Stimulated activated CD8-positive, alpha-beta memory T cell treated with anti-CD3 and anti-CD28 coated beads, Interleukin-7, amount 100 ng/mL, for 48 hours (primary cell): ENCODE measurements at places on chromosomes 7 and 10.

DNA sequence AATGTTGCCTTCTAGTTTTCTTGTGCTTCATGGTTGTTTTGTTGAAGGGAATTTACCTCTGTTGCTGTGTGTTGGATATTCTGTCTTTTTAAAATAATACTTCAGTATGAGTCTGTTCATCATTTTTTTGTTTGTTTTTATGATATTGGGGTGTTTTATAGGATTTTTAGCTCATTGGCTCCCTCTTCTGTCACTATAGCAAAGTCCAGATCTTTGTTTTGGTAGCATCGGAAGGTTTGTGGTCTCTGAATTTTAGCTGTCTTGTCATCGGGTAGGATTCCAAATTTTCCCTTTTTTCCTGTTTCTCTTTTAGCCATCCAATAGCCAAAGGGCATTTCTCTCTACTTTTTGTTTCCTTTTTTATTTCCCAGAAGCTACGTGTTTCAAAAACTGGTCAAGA lies 91.4 kb downstream of the EXOC4 start:
- DNase-seq, result no peak

GRCh38 chr10:71094712-71095390 lies 117.5 kb upstream of the UNC5B start:
- no peak for DNase-seq

DNA sequence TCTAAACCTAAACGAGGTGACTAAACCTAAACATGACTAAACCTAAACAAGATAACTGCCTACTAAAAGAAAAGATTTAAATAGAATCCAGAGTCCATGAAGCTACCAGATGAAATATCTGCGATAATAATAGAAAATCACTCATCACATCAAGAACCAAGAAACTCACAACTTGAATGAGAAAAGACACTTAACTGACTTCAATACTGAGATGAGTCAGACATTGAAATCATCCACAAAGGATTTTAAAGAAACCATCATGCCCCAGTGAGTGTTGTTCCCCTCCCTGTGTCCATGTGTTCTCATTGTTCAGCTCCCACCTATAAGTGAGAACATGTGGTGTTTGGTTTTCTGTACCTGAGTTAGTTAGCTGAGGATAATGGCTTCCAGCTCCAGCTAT lies 416.0 kb downstream of the CALN1 start:
- DNase-seq, result no peak

DNA sequence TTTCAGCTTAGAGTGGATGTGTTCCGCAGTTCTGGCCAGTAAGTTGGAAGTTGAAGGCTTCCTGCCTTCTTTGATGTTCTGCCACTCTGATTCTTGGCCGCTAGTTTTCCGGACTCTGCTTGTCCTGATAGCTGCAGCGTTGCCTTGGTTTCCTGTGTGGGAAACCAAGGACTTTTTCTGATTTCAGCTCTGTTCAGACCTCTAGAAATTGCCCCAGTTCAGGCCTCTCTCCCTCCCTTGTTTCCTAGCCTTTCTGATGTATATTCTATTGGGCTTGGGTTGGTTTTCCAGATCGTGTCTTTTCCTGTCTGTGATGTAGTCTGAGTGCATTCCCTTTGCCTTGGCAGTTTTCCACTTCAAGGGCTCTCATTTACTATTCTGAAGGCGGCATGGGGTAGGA lies 318.7 kb downstream of the BBS9 start:
- DNase-seq, result no peak

- DNase-seq, result no peak
These were observed 203.9 kb upstream of the NEBL start for GRCh38 chr10:21100871-21101514.
